ENCODE measurements at places on chromosomes 3 and 15.

- no peaks in the 10 kb centered on the region for H3K4me1 ChIP-seq
- peaks cover 14% of the 10 kb centered on the region for H3K36me3 ChIP-seq
- H3K27me3 ChIP-seq: no peaks in the 10 kb centered on the region
- no peak overlapping the region for H3K4me3 ChIP-seq
Measured at GRCh38 chr15:63306492-63307073, 29.2 kb downstream of the APH1B start.

GRCh38 chr3:52176951-52177700 lies 20.8 kb upstream of the ALAS1 start:
- no peak overlapping the region for H3K4me3 ChIP-seq
- no peaks in the 10 kb centered on the region for H3K27me3 ChIP-seq
- no peaks in the 10 kb centered on the region for H3K36me3 ChIP-seq

GRCh38 chr3:32453346-32453745 lies 49.3 kb downstream of the CMTM6 start:
- H3K4me1 ChIP-seq: peaks cover 40% of the 10 kb centered on the region
- peaks cover 48% of the 10 kb centered on the region for H3K36me3 ChIP-seq
- no peak for DNase-seq

DNA sequence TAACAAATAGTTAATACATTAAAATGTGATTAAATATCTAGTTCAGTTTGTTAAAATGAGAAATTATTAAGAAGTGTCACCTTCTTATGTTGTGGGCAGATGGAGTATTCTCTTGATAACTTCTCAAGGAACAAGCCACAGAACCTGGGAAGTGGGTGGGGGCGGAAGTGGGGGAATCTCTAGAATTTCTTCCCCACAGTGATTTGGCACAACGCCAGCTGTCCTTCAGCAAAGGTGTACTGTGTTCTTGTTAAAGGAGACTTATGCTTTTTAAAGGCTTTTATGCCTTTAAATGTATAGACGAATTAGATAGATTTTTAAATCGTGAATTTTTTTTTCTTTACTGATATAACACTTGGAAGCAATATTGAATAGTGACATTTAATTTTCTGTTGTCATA lies 42.4 kb downstream of the SEC22A start:
- no peak overlapping the region for H3K27ac ChIP-seq
- no peak for DNase-seq
- no peaks in the 10 kb centered on the region for H3K4me1 ChIP-seq

DNA sequence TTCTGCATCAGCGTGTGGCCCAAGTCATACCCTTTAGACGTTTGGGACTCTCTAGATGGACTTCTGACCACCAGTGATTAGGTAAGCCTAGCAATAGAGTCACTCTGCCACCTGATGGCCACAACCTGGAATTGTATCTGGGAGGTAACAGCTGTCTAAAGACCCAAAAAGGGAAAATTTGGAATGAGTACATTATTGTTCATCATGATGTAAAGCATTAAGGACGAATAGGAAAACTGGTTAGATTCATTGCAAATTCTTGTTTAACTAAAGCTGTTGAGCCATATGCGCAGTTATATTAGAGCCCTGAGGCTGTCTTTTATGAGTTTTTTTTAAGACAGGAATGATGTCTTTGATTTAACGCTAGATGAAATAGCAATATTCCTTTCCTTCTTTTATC lies 63.6 kb downstream of the FAM81A start:
- H3K27ac ChIP-seq: no peak overlapping the region
- no peaks in the 10 kb centered on the region for H3K36me3 ChIP-seq
- no peaks in the 10 kb centered on the region for H3K27me3 ChIP-seq

- H3K36me3 ChIP-seq: no peaks in the 10 kb centered on the region
- no peak for DNase-seq
- H3K4me1 ChIP-seq: peaks cover 21% of the 10 kb centered on the region
- peaks cover 57% of the 10 kb centered on the region for H3K27me3 ChIP-seq
- no peak overlapping the region for H3K27ac ChIP-seq
Measured at GRCh38 chr3:72244396-72244795, 459.4 kb upstream of the PROK2 start.

DNA sequence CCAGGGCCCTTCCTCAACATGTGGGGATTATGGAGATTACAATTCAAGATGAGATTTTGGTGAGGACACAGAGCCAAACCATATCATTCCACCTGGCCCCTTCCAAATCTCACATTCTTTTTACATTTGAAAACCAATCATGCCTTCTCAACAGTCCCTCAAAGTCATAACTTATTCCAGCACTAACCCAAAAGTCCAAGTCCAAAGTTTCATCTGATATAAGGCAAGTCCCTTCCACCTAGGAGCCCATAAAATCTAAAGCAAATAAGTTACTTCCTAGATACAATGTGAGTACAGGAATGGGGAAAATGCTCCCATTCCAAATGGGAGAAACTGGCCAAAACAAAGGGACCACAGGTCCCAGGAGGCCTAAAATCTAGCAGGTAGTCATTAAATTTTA lies 309.5 kb upstream of the SLITRK3 start:
- H3K4me3 ChIP-seq: no peak overlapping the region
- no peak for DNase-seq
- H3K36me3 ChIP-seq: no peaks in the 10 kb centered on the region
- no peaks in the 10 kb centered on the region for H3K4me1 ChIP-seq
- H3K27ac ChIP-seq: no peak overlapping the region

DNA sequence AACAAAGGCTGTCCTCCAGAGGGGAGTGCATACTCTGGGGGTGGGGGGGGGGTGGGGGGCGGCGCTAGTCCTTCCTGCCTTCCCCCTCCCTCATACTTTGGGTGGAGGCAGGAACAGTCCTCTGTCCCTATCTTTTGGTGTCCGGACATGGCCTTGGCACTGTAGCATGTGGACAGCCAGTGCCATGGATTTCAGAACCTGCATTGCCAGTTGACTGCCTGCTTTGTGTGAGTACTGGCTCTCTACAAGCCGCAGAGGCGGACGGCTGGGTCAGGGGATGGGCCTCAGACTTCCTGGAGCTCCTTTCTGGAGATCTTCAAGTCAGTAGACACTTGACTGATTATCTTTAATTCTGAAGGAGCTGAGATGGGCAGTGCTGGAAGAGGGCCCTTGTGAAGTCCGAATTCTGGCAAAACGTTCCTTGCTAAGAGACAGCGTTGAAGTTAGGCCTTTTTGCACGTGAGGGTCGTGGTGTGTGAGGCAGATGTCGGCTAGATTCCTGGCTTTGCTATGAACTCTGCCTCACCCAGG lies 2.5 kb downstream of the CLDN11 start:
- peak overlapping the region; percentile 20 for H3K27ac ChIP-seq
- DNase-seq: no peak
- peaks cover 43% of the 10 kb centered on the region for H3K4me1 ChIP-seq
- peaks cover 62% of the 10 kb centered on the region for H3K27me3 ChIP-seq
- H3K4me3 ChIP-seq: no peak overlapping the region
- peaks cover 13% of the 10 kb centered on the region for H3K36me3 ChIP-seq

- no peaks in the 10 kb centered on the region for H3K27me3 ChIP-seq
- H3K4me1 ChIP-seq: no peaks in the 10 kb centered on the region
- no peak for DNase-seq
- H3K4me3 ChIP-seq: no peak overlapping the region
Measured at GRCh38 chr15:34896183-34896582, 73.4 kb downstream of the AQR start.

DNA sequence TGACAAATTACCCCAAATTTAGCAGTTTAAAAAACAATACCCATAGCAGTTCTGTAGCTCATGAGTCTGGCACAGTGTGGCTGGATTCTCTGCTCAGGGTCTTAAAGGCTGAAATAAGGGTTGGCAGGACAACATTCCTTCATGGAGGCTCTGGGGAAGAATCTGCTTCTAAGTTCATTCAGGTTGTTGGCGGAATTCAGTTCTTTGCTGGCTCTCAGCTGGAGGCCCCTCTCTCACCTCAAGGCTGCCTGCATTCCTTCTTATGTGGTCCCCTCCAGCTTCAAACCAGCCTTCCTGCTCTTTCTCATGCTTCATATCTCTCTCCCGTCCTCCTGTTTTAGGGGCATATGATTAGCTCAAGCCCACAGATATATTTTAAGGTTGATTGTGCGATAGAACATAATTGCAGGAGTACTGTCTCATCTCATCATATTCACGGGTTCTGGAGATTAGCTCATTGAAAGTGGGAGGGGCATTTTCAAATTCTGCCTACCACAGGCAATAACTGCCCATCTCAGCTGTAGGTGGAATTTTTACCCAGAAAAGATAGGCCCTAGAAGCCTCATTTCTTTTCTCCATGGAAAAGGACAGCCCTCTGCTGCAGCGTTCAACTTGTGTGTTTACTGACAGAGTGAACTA lies 5.6 kb upstream of the ZBTB47 start:
- peaks cover 10% of the 10 kb centered on the region for H3K27me3 ChIP-seq
- no peak for DNase-seq
- no peak overlapping the region for H3K27ac ChIP-seq

DNA sequence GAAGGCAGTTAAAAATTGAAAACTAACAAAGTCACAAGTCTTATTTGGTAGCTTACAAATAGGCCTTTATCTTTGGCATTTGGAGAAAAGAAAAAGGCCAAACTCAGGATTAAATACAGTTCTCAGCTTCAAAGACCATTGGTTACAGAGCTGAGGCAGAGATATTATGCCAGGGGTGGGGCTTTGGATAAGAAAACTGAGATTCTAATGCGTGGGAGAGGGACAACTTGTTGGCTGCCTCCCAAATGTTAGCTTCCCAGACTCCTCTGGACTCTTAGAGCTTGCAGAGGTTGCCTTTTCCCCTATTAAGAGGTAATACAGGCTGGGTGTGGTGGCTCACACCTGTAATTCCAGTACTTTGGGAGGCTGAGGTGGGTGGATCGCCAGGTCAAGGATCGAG lies 231.8 kb downstream of the SQOR start:
- H3K4me3 ChIP-seq: no peak overlapping the region
- peaks cover 2% of the 10 kb centered on the region for H3K27me3 ChIP-seq
- no peak overlapping the region for H3K27ac ChIP-seq
- no peaks in the 10 kb centered on the region for H3K36me3 ChIP-seq
- H3K4me1 ChIP-seq: no peaks in the 10 kb centered on the region
- no peak for DNase-seq

DNA sequence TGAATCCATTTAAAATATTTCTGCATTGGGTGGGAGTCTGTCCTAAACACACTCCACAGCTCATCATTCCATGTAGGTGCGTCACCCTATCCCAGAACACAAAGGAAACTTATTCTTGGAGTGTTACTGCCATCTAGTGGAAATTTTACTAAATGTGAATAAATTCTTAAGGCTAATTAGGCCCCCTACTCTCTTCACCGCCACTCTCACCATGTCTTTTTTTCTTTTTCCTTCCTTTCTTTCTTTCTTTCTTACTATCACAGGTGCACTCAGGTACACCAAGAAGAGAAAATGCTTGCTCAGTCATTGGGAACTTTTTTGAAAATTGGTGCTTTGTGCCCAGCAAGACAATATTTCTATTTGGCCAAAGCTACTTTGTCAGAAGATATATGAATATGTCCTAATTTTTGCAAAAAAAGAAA lies 26.4 kb upstream of the ATP8B4 start:
- no peak for DNase-seq
- peaks cover 16% of the 10 kb centered on the region for H3K4me1 ChIP-seq
- H3K27me3 ChIP-seq: no peaks in the 10 kb centered on the region
- H3K27ac ChIP-seq: no peak overlapping the region

DNA sequence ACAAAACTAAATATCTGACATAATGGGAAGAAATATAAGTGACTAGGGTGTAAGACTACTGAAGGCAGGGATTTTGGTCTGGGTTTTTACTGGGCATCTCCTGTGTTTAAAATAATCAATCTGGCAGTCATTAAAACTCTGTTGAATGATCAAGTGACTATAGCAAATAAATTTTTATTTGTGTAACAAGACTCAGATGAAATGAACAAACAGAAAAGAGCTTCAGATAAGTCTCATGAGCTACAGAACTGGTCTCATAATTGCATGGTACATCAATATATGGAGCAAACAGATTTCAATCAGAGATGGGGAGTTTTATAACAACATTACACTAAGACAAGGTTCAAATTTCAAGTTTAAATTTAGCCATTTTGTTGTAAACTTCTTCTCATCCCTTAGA lies 372.5 kb downstream of the PLCL2 start:
- no peaks in the 10 kb centered on the region for H3K27me3 ChIP-seq
- peaks cover 11% of the 10 kb centered on the region for H3K36me3 ChIP-seq
- no peak overlapping the region for H3K27ac ChIP-seq

DNA sequence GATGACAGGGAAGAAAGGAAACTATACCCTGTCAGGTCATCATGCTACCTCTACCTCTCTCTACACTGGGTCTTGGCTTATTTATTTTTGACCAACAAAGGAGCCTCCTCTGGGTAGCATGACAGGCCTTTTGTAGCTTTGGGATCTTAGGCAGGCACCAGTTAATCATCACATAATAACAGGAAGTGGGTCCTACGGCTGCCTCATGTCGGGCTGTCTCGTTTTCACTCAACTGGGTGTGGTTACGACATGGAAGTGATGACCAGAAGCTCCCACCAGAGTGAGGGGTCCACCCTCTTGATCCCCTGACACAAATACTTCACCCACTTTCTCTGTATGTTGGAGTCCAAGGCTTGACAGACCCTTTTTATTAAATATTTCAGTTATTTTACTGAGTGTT lies 105.3 kb downstream of the CD47 start:
- H3K4me3 ChIP-seq: no peak overlapping the region
- DNase-seq: peak; percentile 46
- H3K4me1 ChIP-seq: peaks cover 20% of the 10 kb centered on the region
- H3K27me3 ChIP-seq: no peaks in the 10 kb centered on the region
- peak overlapping the region; percentile 2 for H3K27ac ChIP-seq

- H3K27me3 ChIP-seq: peaks cover 6% of the 10 kb centered on the region
- no peaks in the 10 kb centered on the region for H3K4me1 ChIP-seq
- no peak overlapping the region for H3K4me3 ChIP-seq
- no peak for DNase-seq
Measured at GRCh38 chr15:69344238-69344637, 45.5 kb downstream of the PAQR5 start.

DNA sequence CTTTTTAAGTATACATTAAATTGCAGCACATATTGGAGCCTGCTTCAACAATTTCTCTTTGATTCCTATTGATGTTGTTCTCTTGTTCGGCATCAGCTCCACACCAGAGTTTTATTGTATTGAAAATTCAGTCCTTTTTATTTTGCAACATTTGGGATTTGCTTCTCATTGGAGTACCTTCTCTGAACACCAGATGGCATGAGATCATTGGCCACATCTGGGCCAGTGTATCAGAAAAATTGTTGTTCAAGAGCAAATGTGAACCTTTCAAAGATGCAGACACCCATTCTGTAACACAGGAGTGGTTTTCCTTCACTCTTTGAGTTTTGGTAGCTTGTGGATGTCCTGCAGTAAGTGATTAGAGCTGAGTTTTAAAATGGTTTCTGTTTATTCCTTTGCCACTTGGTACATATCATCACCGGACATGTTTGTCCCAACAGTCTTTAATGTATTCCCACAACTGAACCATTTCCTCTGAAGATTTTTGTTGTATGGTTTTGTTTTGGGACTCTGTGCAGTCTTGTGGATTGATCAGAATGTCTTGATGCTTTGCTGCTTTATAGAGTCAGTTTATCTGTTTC lies 96.1 kb downstream of the MCTP2 start:
- H3K27ac ChIP-seq: no peak overlapping the region
- H3K36me3 ChIP-seq: peaks cover 6% of the 10 kb centered on the region
- H3K27me3 ChIP-seq: no peaks in the 10 kb centered on the region

DNA sequence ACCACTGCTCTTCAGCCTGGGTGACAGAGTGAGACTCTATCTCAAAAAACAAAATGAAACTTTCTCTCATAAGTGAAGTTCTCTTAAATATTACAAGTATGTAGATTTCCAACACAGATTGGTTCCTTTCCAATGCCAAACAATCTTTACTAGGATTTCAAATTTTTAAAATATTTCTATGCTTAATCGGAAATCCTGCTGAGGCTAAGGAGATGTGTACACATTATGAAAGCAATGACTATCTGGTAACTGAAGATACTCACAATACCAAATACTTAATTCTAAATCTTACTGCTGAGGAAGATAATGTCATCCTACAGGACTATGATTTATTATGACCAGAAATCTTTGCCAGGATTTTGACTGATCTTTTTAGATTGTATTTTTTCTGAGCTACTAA lies 255.6 kb upstream of the ZNF717 start:
- no peak overlapping the region for H3K27ac ChIP-seq
- no peak overlapping the region for H3K4me3 ChIP-seq
- no peaks in the 10 kb centered on the region for H3K27me3 ChIP-seq
- no peaks in the 10 kb centered on the region for H3K36me3 ChIP-seq
- H3K4me1 ChIP-seq: no peaks in the 10 kb centered on the region
